ENCODE measurements at places on chromosomes 11 and 22. TPM values are rescaled to one million over a fixed set of nuclear protein-coding genes. Genes with fewer than 3 reads are reported as not detected.

Gene USP2
- 0.28 TPM for total RNA-seq

Gene MMP13
- not detected for total RNA-seq

Gene TRIM49
- total RNA-seq: not detected

Gene MOB2
- 34.1 TPM for total RNA-seq

Gene ANO5
- total RNA-seq: 0.16 TPM

Gene JHY
- total RNA-seq: 3.2 TPM

Gene NXPE1
- not detected for total RNA-seq

Gene NOL12
- 49.9 TPM for total RNA-seq

Gene NFAM1
- 0.07 TPM for total RNA-seq

Gene IFITM10
- total RNA-seq: 0.96 TPM

Gene LRRC56
- 1.7 TPM for total RNA-seq

Gene SLC22A12
- total RNA-seq: not detected

Gene MICAL2
- total RNA-seq: 120 TPM

Gene CD3E
- 535 TPM for total RNA-seq

Gene PRR5L
- 11.1 TPM for total RNA-seq

Gene C22orf15
- total RNA-seq: 0.77 TPM

Gene ACP2
- 29.7 TPM for total RNA-seq

Gene OR52A1
- total RNA-seq: not detected

Gene MOGAT2
- total RNA-seq: not detected

Gene CDC42EP2
- total RNA-seq: not detected

Gene BEST1
- not detected for total RNA-seq

Gene DRICH1
- total RNA-seq: not detected

Gene PTS
- total RNA-seq: 18.0 TPM

Measured in activated CD8-positive, alpha-beta memory T cell treated with anti-CD3 and anti-CD28 coated beads, Interleukin-2, amount 10 ng/mL, durations not matched to agents 7 days and 5 days (primary cell).